ENCODE measurements at places on chromosomes 16 and 17.

DNA sequence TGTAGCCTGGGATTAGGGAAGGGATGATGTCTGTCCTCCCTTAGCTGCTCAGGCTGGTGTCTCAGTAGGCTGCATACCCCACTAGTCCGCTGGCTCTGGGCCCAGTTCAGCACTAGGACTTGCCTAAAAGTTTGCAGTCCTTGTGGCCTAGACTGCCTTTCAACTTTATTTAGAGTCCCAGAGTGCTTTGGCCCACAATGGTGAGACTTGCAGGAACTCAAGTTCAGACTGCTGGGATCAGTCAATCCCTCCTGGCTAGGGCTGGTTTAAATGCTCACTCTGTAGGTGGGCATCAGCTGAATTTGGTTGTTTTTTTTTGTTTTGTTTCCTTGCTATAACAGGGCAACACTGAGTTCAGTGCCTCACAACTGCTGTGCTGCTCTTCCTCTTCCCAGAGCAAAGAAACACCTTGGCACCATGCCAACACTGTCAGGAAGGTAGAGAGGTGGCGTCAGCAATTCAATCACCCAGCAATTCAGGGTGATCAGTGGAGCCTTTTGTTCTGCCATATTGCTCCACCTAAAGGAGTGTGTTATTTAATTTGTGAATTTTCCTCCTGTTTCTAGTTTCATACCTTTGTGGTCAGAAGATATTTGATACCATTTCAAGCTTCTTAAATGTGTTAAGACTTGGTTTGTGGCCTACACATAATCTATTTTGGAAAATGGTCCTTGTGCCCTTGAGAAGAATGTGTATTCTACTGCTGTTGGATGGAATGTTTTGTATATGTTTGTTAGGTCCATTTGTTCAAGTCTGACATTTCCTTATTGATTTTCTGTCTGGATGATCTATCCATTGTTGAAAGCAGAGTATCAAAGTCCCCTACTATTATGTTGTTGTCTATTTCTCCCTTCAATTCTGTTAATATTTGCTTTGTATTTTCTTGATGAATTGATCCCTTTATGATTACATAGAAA, 284.0 kb upstream of the PMFBP1 start:
- DNase-seq, result no peak

DNA sequence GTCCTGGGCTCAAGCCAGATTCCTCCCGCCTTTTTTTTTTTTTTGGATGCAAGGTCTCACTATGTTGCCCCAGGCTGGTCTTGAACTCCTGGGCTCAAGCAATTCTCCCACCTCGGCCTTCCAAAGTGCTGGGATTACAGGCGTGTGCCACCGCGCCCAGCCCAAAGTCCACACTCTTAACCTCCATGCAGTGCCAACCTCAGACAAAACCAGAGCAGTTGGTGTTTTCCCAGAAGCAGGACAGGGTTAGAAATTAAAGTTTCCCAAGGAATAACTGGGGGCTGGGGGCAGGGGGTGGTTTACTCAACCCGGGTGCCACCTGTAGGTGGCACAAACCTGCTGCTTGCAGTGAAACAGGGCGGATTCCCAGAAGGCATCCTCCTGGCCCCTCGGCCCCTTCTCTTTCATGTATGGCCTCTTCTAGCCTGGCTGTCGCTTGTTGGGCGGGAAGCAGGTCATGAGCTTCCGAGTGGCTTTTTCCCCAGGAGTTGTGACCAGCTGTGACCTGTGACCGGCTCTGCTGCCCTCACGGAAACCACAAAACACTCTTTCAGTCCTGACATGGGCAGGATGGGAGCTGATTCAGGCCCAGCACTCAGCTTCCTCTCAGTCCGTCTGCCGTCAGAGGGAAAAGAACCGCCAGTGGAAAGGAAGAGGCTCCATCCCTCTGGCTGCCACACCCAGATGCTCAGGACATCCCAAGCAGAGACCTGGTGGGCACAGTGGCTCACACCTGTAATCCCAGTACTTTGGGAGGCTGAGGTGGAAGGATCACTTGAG, 25.6 kb upstream of the USP7 start:
- no peak for DNase-seq

DNA sequence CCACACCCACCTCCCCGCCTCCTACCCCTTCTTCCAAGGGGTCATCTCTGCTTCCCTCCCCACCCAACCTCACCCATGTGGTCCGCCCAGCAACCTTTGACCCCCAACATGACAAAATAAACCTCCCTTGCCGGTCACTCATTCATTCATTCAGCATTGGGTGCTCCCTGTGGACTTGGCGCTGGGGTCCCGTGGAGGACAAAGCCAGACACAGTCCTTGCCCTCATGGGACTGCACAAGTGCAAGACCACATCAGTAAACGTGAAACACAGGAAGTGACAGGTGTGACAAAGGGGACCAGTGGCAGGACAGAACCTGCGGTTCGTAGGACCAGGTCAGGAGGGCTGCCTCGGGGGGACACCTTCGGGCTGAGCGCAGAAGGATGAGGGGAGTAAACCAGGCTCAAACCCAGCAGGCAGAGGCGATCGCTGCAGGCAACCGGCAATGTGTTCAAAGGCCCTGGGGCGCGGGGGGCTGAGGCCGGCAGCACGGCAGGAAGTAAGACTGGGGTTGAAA, 185.4 kb downstream of the SEC14L1 start:
- no peak for DNase-seq

GRCh38 chr16:48335961-48336360, 49.3 kb downstream of the SIAH1 start:
- no peak for DNase-seq

DNA sequence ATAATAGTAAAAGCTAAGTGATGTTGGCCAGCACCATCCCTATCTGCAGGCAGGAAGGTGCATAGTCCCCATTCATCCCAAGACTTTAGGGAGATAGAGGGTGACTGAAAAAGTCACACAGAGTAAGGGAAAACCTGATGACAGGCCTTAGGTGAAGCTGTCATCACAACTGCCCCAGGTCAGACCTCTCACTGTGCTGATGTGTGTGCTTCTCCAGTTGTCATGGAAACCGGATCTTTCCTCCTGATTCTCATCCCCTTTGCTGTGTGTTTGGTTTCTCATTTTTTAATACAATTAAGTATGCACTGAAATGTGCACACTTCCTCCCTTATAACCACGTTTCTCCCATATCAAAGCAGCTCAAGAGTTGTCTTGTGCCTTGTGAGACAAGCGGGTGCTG, 135.1 kb upstream of the ANKFN1 start:
- DNase-seq, result no peak

- no peak for DNase-seq
Measured at GRCh38 chr17:8465759-8466158, 30.1 kb downstream of the NDEL1 start.

- peak; percentile 41 for DNase-seq
Measured at GRCh38 chr16:28531777-28532744, 6.7 kb downstream of the NUPR1 start.

GRCh38 chr16:52912565-52913173, 140.0 kb downstream of the CHD9NB start:
- peak; percentile 85 for DNase-seq

- no peak for DNase-seq
Measured at GRCh38 chr16:66639091-66639885, 34.8 kb downstream of the CMTM3 start.

- DNase-seq, result no peak
Measured at GRCh38 chr16:59058250-59058649, 324.1 kb upstream of the GOT2 start.

GRCh38 chr17:77287432-77288068, 146.8 kb downstream of the SEC14L1 start:
- DNase-seq, result no peak

Data from Karpas-422 (cell line).